ENCODE measurements at places on chromosomes 1 and 21.

GRCh38 chr1:29272147-29272907 is 36.0 kb downstream of the PTPRU start:
- no peak for DNase-seq

GRCh38 chr1:109225308-109225707 is 11.6 kb downstream of the SARS1 start:
- no peak for DNase-seq

DNA sequence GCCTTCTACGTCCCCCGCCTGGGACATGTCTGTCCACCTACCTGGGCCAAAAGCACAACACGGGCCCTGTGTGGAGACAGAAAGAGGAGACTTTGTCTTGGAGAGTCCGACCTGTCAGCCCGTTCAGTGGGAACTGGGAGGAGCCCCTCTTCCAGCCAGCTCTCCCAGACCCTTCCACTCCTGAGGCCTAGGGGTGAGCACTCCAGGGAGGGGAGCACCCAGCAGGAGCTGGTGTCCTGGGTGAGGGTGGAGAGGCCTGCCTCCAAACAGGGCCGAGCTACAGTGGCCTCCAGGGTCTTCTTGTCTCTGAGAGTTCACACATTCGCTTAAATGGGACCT is 546 bp downstream of the SPOCD1 start:
- no peak for DNase-seq

GRCh38 chr1:17763995-17764394 is 8.9 kb downstream of the ACTL8 start:
- DNase-seq, result no peak

- DNase-seq, result peak; percentile 85
Measured at GRCh38 chr1:21913258-21913657, 23.9 kb downstream of the HSPG2 start.

- no peak for DNase-seq
Measured at GRCh38 chr1:226535666-226536065, 12.9 kb upstream of the STUM start.

- no peak for DNase-seq
Measured at GRCh38 chr1:81813691-81814090, 13.0 kb downstream of the ADGRL2 start.

GRCh38 chr1:60936163-60936562 is 146.2 kb upstream of the NFIA start:
- no peak for DNase-seq

GRCh38 chr1:36208978-36209703 is 15.1 kb upstream of the THRAP3 start:
- DNase-seq, result no peak

DNA sequence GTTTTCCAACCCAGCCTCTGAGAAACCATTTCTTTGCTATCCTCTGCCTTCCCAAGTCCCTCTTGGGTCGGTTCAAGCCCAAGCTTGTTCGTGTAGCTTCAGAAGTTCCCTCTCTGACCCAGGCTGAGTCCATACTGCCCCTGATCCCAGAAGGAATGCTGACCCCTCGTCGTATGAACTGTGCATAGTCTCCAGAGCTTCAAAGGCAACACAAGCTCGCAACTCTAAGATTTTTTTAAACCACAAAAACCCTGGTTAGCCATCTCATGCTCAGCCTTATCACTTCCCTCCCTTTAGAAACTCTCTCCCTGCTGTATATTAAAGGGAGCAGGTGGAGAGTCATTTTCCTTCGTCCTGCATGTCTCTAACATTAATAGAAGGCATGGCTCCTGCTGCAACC is 23.8 kb downstream of the EIF2D start:
- no peak for DNase-seq

DNA sequence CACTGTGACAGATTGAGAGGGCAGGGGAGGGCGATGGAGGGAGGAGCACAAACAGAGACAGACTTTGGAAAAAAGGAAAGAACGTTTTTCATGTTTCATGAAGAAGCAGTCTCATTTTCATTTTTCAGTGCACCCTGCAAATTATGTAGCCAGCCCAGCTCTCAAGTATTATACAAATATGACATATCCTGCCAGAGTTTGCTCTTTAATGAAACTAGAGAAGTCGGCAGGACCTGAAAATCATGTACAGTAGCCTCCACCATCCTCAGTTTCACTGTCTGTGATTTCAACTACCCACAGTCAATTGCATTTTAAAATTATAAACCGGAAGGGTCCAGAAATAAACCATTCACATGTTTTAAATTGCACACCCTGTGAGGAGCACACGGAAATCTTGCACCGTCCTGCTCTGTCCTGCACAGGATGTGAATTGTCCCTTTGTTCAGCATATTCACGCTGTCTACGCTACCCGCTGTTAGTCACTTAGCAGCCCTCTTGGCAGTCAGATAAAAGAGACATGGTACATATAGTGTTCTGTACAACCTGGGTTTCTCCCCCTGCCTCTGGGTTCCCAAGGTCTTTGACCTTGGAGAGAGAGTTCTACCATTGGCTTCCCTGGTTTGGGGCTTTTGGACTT is 13.6 kb upstream of the ADARB1 start:
- DNase-seq, result no peak

DNA sequence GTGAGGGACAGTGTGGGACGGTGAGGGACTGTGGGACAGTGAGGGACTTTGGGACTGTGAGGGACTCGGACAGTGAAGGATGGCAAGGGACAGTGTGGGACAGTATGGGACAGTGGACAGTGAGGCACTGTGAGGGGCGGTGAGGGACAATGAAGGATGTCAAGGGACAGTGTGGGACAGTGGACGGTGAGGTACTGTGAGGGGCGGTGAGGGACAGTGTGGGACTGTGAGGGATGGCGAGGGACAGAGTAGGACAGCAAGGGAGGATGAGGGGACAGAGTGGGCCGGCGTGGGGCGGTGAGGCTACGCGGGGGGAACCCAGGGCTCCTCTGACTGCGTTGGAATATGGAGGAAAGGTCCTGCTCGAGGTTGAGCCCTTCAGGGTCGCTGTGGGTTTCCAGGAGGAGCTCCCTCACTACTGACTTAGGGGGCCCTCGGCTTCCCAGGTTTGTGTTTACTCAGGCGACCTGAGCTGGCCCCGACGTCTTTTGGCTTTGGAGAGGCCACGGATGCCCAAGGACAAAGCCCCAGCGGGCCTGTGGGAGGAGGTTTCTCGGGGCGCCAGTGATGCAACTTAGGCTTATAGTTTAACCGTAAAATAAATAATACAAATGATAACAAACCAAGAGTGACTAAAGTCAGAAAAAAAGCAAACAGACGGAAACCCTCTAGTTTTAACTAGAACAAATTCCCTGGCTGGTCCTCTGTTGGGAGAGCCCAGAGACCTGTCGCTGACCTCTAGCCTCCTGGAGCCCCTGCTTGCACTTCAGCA is 1.1 kb upstream of the ERRFI1 start:
- peak; percentile 55 for DNase-seq
